ENCODE measurements at places on chromosomes 2 and 18.

GRCh38 chr2:201440182-201440581 lies 11.1 kb downstream of the TRAK2 start:
- no peak for DNase-seq

GRCh38 chr2:193542762-193543161 lies 1348.0 kb upstream of the TMEFF2 start:
- DNase-seq: no peak

DNA sequence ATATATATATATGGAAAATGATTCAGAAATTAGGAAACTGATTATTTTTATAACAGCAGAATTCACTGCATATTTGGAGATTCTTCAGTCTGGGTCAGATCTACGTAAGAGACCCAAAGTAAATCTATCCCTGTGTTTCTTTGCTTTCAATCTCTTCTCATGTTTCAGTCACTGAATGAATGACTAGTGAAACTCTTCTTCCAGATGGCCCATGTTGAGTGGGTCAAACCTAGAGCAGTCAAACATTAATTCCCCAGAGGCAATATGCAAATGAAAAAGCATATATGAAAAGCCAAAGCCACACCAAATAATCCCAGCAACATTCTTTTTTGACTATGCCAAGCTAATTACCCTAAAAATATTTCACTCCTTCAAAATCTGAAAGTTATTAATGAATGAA lies 317.3 kb downstream of the RBM43 start:
- DNase-seq: no peak

DNA sequence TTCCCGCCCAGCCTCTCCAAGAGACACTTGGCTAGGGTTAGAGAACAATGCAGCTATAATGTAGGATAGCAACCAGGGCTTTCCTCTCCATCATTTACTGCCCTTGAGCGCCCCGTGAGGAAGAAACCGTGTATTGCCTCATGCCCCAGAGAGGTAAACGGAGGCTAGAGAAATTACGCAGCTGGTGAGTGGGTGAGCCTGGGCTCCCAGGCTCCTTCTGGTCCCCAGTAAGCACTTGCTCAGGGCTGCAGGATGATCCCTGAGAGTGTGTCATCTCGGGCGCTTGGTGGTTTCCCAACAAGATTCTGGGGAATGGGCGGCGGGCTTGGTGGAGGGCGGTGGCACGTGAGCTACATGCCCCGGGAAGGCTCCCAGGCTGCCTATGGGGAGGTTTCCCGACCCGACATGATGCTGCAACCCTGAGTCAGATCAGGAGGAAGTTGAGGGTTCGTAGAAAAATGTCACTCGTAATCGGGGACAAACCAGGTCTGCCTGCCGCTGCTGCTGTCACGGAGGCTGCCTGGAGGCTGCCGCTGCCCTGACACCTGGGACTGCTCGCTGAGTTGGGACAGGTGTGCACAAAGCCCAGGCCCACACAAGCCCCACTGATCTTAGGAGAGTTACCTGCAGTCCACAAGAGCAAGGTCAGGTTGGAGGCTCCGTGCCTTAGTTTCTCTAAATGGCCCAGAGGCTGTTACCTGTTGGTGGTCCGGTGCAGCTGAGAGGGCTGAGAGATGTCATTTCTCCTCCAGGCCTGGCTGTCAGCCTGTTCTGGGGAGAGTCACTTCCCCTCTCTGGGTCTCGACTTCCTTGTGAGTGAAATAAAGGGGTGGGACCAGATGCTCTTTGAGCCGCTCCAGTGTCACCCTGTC lies at the start of gene GPR55:
Gene GPR55 (minus strand): TSS at position 773 of the 872 bp plus-strand sequence. CDS start 14,280 bp downstream, outside the sequence.
- DNase-seq: peak; percentile 72

GRCh38 chr2:208148803-208149202 lies 2.8 kb upstream of the CRYGB start:
- no peak for DNase-seq

- no peak for DNase-seq
Measured at GRCh38 chr2:108531674-108532055, 2.6 kb upstream of the LIMS1 start.

GRCh38 chr2:85911814-85912692 lies 23.3 kb upstream of the ST3GAL5 start:
- DNase-seq: no peak

GRCh38 chr2:219739866-219740440 lies 112.5 kb downstream of the SLC4A3 start:
- no peak for DNase-seq

DNA sequence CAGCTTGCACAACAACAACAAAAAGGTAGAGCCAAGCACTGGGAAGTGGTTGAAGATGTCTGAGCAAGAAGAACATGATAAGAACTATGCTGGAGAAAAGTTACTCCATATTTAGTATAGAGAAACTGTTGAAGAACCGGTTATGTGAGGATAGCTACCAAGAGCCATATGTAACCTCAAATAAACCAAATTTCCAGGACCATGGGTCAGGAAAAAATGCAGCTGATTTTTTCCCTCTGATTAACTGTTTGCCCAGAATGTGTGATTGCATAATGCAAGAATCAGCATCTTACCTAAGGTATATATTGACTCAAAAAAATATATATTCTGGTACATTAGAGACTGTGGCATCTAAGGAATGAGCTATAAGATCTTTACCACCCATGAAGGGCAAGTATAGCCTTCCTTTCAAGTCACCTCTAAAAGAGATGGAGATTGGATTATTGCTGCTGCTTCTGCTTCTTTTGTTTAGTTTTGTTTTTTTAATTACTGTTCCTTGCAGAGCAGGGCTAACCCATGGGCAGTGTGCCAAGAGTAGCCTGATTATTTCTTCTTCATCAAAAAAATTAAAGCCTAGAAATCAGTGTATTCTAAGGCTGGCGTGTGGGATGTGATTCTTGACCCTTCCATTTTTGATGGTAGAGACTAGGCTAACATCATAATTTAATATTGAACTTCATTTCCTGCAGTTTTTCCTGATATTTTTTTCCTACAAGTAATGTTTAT lies 76.9 kb upstream of the MAP3K20 start:
- DNase-seq: no peak

DNA sequence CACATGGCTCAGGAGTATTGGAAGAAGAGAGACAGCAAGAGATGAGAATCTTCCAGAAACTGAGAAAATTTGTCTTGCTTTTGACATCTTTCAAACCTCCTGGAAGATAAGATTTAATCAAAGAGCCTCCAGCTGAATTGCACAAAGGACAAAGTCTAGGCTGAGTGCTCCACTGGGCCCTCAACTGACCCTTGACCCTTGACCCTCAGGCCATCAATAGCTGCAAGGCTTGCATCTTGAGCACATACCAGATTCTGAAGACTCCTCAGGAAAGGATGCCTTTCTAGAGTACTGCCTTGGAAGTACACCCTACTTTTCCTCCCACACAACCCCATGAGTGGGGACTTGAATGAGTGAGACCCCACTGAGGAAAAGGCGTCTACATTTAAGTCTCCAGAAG lies 1125.5 kb downstream of the BCL11A start:
- no peak for DNase-seq

DNA sequence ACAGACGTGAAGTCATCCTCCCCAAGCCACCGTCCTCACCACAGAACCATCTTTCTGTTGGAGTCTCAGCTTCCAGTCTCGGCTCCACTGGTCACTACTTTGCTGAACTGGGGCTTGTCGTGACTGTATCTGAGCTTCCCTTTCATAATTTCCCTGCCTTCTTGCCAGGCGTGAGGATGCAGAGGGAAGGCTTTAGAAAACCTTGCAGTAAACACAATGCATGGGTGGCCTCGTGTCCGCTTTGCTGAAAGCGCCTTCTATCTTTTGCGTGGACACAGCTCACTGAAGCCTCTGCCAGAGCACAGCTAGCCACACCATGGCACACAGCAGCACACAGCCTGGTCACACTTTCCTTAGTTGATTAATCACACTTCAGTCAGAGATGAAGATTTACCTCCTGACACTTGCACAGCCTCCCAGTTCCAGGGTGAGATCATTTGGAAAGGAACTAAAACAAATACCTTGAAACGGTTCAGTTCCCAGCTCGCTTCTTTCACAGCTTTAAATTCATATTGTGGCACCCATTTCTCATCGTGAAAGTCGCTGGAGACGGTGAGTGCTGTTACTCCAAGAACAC lies 2.8 kb upstream of the GPR45 start:
- no peak for DNase-seq

GRCh38 chr2:158487419-158487818 lies 30.7 kb downstream of the PKP4 start:
- DNase-seq: no peak

DNA sequence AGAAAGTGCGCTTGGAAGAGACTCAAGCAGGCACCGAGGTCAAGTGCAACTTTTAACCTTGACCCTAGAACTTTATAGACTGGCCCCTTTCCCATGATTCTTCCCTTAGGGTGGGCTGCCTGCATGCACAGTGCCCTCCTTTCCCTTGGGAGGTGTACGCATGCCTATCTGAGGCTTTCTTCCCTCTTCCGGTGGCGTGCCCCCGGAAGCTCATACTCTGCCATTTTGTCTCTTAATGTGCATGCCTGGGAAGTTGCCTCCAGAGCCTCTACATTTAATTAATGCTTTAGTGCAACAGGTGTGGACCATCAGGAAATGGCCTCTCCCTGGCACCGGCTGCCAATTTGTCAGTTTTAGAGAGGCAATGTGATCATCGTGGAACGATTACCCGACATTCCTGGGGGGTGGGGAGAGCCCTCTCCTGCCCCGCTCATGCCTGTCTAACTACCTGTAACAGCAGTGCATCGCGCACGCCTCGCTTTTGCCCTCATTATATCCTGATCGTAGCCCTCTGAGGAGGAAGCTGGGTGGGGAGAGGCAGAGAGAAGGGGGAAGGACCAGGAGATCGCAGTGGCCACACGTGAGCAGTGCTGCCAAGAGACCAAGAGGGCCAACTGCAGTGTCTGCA lies 194.8 kb downstream of the TFCP2L1 start:
- no peak for DNase-seq

DNA sequence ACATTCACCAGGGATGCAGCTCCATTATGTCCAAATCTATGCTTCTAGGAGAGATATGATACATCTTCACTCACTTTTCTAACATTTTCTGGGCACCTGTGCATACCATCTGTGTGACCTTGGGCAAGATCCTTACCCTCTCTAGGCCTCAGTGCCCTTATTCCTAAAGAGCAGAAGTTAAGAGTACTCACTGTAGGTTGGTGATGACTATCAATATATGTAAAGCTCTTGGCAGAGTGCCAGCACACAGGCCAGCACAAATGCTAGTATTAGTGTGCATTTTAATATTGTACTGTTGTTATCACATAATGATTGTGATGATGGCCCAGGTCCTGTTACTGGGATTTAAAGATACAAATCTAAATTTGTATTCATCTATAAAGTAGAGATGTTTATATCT lies 199.2 kb downstream of the RAD51AP2 start:
- DNase-seq: no peak

DNA sequence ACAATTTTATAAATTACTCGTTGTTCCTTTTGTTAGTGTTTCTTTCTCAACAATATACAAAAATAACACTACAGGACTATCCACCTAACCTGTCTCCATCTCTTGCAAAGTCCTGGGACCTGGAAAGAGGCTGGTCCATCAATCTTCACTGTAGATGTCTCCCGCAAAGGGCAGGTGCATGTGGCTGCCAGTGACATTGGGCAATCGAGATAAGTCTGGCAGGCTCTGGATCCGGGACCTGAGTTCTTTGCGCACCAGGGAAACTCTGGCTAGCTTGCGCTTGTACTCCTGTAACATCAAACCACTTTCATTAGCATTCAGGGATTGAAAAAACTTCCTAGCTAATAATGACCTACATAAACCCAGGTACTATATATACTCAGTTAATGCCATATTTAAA lies 20.5 kb downstream of the RMP24 start:
- no peak for DNase-seq

- no peak for DNase-seq
Measured at GRCh38 chr18:55774505-55774904, 186.5 kb upstream of the TCF4 start.

DNA sequence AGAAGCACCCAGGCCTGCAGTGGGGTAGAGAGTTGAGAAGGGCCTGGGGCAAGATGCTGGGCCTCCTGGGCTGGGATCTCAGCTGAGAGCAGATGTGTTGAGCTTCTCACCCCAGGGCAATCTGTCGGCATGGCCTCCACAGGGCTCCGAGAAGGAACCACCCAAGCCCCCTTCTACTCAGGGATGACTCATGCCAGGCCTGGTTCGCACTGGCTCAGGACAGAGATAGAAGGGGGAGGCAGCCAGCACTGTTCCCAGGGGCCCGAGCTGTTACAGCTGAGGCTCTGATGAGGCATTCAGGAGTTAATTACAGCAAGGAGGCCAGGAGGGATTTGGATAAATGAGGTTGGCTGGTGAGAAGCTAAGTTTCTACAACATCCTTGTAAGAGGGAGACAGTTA lies 62.5 kb downstream of the CENPO start:
- no peak for DNase-seq

- no peak for DNase-seq
Measured at GRCh38 chr2:40332191-40332826, 119.6 kb downstream of the SLC8A1 start.

- no peak for DNase-seq
Measured at GRCh38 chr2:179344280-179344964, 79.8 kb upstream of the SESTD1 start.

GRCh38 chr2:235545339-235546150 lies 51.7 kb downstream of the AGAP1 start:
- DNase-seq: no peak

- no peak for DNase-seq
Measured at GRCh38 chr18:12455496-12455895, 47.8 kb downstream of the PRELID3A start.

GRCh38 chr2:147844697-147845410 lies at the start of gene ACVR2A:
Gene ACVR2A (plus strand): TSS chr2:147845029. CDS start chr2:147845153, 124 bp downstream.
- peak; percentile 16 for DNase-seq

DNA sequence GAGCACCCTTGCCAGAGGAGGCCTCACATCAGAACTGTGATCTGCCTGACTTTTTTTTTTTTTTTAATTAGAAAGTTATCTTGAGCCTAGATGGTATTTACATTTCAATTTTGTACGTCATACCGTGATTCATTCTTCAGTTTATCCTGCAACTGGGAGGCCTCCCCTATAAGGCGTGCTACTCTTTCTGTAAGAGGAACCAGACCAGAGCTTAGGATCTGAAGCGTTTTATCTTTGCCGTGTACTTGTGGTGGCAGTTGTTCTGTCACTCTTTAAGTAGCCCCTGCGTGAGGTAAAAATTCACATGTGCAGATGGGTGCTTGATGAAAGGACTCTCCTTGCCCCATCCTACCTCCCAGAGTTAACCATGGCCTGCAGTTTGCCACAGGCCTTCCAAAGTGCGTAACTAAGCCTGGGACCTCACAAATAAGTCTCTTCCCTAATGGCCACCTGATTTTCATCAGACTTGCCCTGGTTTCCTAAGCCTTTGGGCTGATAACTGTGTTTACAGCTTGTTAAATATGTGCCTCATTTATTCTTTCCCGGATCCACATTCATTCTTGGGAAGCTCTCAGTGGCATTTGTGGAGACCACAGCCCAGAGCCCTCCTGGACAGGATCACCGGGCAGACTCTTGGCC lies 96.0 kb downstream of the MTCL1 start:
- no peak for DNase-seq

DNA sequence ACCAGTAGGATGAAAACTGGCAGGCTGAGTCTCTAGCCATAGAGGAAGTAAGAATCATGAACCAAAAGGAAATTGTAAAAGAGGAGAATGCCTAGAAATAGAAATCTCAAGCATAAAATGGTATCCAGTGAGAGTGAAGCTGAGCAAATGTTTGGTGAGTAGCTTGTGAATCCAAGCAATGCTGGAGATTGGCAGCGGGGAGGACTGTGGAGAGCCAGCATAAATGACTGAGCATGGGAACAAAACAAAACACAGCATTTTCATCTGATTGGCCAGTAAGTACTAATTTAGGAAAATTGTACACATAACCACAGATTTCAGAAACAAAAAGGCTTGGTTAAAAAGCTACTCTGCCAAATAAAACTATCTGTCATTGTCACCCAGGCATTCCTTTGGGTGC lies 390.0 kb downstream of the STK39 start:
- no peak for DNase-seq

GRCh38 chr2:74447230-74447999 lies 5.7 kb upstream of the RTKN start:
- DNase-seq: no peak

Data from stimulated activated CD4-positive, alpha-beta T cell treated with anti-CD3 and anti-CD28 coated beads, Interleukin-12 subunit alpha, Interleukin-12 subunit beta, amount 100 ng/mL, for 48 hours (primary cell).